H7 (cell line): ENCODE measurements at places on chromosomes 1 and 21. TPM values are rescaled to one million over a fixed set of nuclear protein-coding genes. Genes with fewer than 3 reads are reported as not detected.

Gene TNFRSF1B
- total RNA-seq, result 1.3 and 2.4 TPM in 2 replicates

Gene ROR1
- 63.4 and 94.3 TPM in 2 replicates for total RNA-seq

Gene OR10X1
- total RNA-seq, result not detected in 2 replicates

Gene REN
- not detected in 2 replicates for total RNA-seq

DNA sequence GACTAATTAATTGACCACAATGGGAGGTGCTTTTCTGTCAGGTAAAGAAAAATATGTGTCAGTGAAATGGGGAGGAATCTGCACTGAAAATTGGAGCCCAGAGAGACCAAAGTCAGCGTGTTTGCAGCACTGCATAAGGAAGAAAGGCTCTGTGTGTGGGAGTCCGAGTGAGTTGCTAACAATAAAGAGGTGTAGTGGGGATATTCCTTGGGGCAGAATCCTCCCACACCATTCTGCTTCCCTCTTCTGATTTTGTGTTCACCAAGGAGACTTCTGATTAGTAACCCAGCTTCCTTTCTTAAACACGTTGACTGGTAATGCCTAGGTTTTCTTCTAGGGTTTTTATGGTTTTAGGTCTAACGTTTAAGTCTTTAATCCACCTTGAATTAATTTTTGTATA lies 240.5 kb downstream of the RPS6KC1 start:
- no peak for DNase-seq

DNA sequence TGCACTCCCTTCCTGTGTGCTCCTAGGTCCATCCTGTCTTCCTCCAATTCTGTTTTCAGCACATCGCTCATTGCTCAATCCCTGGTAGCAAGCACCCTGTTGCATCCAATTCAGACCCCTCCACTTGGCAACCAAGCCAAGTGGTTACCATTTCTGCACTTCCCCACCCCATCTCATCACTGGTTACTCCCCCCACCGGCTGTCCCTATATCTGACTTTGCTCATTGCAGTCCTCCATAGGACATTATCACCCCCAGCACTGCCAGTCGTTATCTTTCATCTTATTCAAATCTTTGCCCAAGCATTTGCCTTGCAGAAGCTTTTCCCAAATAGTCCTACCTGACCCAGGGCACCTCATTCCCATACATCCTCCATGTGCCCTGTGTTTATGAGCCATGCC lies 2.1 kb upstream of the TMEM9 start:
- DNase-seq, result no peak

GRCh38 chr1:43563876-43564539 lies 33.3 kb downstream of the PTPRF start:
- DNase-seq, result peak; percentile 78

DNA sequence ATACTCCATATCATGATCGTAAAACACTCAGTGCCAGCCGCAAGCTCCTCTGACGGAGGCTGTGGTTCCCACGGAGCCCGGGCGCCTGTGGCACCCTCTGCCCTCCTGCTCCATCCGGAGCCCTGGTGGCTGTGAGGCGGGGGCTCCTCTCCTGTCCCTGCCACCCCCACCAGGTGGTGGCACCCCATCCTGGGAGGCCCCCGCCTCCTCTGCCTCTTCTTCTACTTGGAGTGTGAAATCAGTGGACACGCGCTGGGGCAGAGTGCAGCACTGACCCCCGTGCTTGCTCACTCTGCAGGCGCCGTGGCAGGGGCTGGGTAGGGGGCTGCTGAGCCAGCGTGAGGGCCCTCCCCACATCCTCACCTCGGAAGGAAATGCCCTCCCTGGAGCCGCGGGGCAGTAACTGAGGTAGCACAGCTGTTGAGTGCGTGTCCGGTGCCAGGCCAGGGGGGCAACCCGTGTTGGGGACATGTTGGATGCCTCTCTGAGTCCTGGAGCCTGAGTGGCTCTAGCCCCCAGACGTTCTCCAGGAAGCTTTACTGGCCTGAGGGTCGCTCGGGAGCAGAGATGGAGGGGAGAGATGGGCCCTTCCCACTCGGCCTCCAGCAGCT lies 58.7 kb upstream of the ABCG1 start:
- peak; percentile 51 for DNase-seq

DNA sequence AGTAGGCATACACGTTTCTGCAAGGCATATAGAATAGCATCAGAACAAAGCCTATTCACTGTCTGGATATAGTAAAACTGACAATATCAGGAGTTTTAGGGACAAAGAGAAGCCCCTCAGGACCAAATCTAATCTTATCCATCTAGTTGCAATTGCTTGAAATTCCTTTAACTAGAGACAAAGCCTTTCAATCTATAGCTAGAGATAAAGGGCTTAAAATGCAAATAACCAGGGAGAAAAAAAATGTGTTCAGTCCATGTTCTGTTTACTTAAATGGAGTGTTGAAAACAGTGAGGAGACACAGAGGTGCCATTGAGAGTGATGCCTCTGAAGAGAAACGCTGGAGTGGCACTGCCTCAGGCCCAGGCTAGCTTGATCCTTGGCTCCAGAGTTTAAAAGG lies 286.1 kb downstream of the DPYD start:
- no peak for DNase-seq

GRCh38 chr1:28091043-28091781 lies 2.8 kb upstream of the EYA3 start:
- peak; percentile 68 for DNase-seq

DNA sequence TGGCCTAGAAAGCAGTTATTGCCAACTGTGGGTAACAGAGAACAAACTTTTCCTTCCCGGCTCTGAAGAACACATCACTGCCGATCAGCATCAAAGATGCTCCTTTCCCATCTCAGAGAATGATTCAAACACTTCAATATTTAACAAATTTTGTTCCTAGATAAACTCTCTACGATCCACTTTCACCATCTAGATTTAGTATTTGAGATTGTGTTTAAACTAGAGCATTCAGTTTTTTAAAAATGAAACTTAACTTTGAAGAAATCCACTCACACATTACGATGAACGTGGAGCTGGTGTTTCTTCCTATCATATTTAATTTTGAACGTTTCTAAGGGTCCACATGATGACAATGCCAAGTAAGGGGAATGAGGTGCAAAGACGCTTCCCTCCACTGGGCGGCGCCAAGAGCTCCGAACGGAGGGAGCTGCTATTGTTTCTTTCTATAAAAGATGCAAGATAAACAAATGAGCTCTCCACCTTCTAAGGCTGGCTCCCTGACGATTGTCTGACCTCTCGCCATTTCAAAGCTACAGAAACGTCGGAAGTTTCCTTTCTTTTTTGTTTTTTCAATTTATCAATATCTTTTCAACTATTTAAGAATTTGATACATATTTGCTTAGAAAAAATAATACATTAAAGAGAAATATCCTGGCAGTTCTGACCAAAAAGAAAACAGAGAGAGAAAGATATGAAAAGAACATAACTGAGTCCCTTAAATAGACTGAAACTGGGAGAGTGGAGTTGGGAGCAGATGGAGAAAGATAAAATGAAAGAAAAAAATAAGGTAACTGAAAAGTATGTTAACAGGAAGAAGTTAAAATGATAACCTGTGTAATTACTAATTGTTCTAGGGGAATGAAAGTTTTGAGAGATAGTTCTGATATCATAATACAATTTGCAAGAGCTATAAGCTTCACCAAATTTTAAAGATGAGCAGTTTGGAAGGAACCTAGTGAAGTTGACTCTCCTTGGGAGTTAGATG lies 4.4 kb upstream of the BARHL2 start:
- DNase-seq, result peak; percentile 84

GRCh38 chr21:38334866-38335265 lies 78.1 kb downstream of the KCNJ15 start:
- no peak for DNase-seq

- no peak for DNase-seq
Measured at GRCh38 chr1:245246433-245246832, 91.6 kb downstream of the KIF26B start.
